ENCODE measurements at places on chromosomes 3 and 15. TPM values are rescaled to one million over a fixed set of nuclear protein-coding genes. Genes with fewer than 3 reads are reported as not detected.

LRRIQ4 gene
- total RNA-seq = 0.15 TPM

GRCh38 chr3:12954180-12954579 is 112.8 kb upstream of the RPL32 start:
- no peaks in the 10 kb centered on the region for H3K36me3 ChIP-seq
- no peak overlapping the region for H3K4me3 ChIP-seq
- H3K4me1 ChIP-seq = peaks cover 12% of the 10 kb centered on the region
- no peaks in the 10 kb centered on the region for H3K27me3 ChIP-seq

DNA sequence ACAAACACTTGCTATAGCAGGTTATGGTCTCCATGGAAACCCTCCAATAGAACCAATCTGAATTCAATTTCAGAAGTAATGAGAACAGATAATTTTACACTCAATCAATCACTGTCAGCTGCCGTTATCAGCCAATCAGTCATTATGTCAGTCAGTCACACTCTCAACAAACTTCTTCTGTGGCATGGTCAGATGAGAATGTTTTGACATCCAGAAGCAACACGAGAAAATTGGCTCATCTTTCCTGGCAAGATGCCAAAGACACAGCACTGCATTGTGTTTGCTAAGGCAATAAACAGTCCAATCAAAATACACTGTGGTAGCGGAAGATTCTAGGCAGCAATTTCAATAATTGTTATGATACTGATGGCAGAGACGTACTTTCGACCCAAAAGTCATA is 190.7 kb downstream of the RORA start:
- no peak overlapping the region for H3K4me3 ChIP-seq
- no peaks in the 10 kb centered on the region for H3K4me1 ChIP-seq
- no peaks in the 10 kb centered on the region for H3K36me3 ChIP-seq
- no peaks in the 10 kb centered on the region for H3K27me3 ChIP-seq
- peak overlapping the region; percentile 70 for H3K27ac ChIP-seq

DNA sequence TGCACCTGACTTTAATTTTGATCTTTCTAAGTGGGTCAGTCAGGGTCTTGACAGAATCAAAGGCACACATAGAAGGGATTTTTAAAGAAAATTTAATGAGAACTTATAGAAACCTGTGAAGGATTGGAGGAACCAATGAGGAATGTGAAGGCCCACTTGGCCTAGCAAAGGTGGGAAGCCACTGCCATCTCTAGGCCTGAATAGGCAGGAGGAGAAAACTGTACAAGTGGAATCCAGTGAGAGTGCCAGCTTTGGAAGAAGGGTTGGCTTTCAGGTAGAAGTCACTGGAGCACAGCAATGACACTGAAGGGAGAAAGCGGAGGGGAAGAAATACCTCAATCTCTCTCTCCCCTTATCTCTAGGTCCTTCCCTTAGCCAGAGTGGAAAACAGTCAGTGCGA is 380.7 kb upstream of the KCNMB2 start:
- no peak overlapping the region for H3K4me3 ChIP-seq
- DNase-seq = no peak
- no peaks in the 10 kb centered on the region for H3K27me3 ChIP-seq
- H3K4me1 ChIP-seq = no peaks in the 10 kb centered on the region
- no peak overlapping the region for H3K27ac ChIP-seq

- no peak for DNase-seq
- no peaks in the 10 kb centered on the region for H3K36me3 ChIP-seq
- H3K4me3 ChIP-seq = no peak overlapping the region
- H3K27me3 ChIP-seq = no peaks in the 10 kb centered on the region
- no peaks in the 10 kb centered on the region for H3K4me1 ChIP-seq
- H3K27ac ChIP-seq = no peak overlapping the region
Observed at GRCh38 chr3:40961104-40961857, 238.0 kb upstream of the CTNNB1 start.

GRCh38 chr3:141427764-141428163 is 59.1 kb upstream of the RASA2 start:
- no peaks in the 10 kb centered on the region for H3K36me3 ChIP-seq
- peaks cover 20% of the 10 kb centered on the region for H3K4me1 ChIP-seq
- no peak for DNase-seq
- no peaks in the 10 kb centered on the region for H3K27me3 ChIP-seq
- H3K27ac ChIP-seq = peak overlapping the region; percentile 89
- no peak overlapping the region for H3K4me3 ChIP-seq

DNA sequence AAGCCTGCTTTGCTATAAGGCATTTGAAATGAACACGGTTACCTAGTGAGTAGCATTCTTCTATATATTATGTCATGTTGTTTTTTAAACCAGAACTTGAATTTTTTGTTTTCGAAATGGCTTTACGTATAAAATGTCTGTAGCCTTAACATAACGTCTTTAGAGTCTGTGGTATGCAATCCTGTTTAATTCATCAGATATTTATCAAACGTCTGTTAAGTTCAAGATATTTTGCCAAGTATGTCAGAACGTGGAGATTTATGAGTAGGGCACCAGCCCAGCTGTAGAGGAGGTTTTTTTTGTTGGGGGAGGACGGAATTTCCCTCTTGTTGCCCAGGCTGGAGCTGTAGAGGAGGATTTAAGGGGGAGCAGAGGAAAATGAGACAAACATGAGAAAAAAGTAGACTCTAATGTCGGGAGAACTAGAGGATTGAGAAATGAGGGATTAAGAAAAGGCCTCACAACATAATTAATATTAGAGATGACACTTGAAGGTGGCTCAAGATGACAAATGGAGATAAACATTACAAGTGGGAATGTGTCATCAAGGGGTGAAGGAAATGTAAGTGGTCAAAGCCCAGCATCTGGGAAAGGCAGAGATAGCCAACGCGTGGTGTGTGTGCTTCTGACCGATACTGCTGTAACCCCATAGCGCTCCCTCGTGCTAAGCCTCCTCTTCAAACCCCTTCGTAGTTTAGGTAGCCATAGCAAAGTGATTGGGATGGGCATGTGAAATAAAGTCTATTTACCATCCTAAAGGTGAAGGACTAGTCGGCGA is 154.0 kb upstream of the GOLGA6L4 start:
- H3K27ac ChIP-seq = no peak overlapping the region
- no peak overlapping the region for H3K4me3 ChIP-seq
- no peak for DNase-seq
- no peaks in the 10 kb centered on the region for H3K27me3 ChIP-seq
- H3K36me3 ChIP-seq = no peaks in the 10 kb centered on the region

- H3K4me3 ChIP-seq = no peak overlapping the region
- no peaks in the 10 kb centered on the region for H3K27me3 ChIP-seq
- DNase-seq = no peak
- no peaks in the 10 kb centered on the region for H3K4me1 ChIP-seq
- no peak overlapping the region for H3K27ac ChIP-seq
Observed at GRCh38 chr15:96029172-96029571, 301.3 kb upstream of the NR2F2 start.

GRCh38 chr3:157285141-157285540 is 125.2 kb upstream of the CCNL1 start:
- H3K36me3 ChIP-seq = no peaks in the 10 kb centered on the region
- H3K27me3 ChIP-seq = no peaks in the 10 kb centered on the region
- H3K4me3 ChIP-seq = no peak overlapping the region
- no peak overlapping the region for H3K27ac ChIP-seq
- no peak for DNase-seq

DNA sequence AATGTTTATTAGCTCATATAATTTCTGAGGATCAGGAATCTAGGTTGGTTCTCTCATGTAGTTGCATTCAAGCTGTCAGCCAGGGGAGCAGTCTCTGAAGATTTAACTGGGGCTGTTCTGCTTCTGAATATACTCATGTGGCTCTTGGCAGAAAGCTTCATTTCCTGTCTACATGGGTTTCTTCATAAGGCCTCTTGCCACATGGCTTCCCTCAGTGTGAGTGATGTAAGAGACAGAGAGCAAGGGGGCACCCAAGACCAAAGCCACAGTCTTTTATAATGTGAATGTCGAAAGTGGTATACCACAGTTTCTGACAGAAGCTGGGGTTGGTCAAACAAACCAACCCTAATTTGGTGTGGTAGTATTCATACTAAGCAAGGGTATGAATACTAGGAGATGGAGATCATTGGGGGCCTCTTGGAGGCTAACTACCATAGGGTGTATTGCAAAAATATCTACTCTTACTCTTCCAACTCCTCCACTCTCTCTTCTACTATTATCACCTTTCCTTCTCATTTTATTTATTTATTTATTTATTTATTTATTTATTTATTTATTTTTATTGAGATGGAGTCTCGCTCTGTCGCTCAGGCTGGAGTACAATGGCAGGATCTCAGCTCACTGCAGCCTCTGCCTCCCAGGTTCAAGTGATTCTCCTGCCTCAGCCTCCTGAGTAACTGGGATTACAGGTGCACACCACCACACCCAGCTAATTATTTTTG is 123.8 kb downstream of the B3GALNT1 start:
- no peaks in the 10 kb centered on the region for H3K27me3 ChIP-seq
- H3K4me1 ChIP-seq = no peaks in the 10 kb centered on the region
- no peak overlapping the region for H3K27ac ChIP-seq
- no peak for DNase-seq
- H3K36me3 ChIP-seq = no peaks in the 10 kb centered on the region

DNA sequence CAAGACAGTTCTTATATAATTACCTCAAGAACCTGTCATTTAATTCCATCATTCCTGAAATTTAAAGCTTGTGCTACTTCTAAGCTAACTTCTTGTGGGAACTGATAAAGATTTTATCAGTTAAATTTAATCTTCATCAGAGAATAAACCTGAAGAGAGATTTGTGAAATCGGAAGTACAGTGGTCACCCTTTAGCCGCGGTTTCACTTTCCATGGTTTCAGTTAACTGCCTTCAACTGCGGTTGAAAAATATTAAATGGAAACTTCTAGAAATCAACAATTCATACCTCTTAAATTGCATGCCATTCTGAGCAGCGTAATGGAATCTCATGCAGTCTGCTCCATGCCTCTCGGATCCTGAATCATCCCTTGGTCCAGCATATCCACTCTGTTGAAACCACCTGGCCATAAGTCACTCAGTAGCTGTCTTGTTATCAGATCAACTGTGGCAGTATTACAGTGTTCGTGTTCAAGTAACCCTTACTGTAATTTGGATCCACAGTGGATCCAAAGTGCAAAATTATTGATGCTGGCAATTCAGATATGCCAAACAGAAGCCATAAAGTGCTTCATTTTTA is 626.1 kb downstream of the CADM2 start:
- no peak overlapping the region for H3K27ac ChIP-seq
- no peaks in the 10 kb centered on the region for H3K4me1 ChIP-seq
- no peak overlapping the region for H3K4me3 ChIP-seq
- H3K36me3 ChIP-seq = no peaks in the 10 kb centered on the region
- H3K27me3 ChIP-seq = no peaks in the 10 kb centered on the region
- no peak for DNase-seq

GRCh38 chr15:75407083-75407482 is 38.7 kb upstream of the MAN2C1 start:
- no peak for DNase-seq
- no peak overlapping the region for H3K4me3 ChIP-seq
- H3K27ac ChIP-seq = no peak overlapping the region

IL20RB gene
- total RNA-seq = 1.6 TPM

GRCh38 chr3:69371816-69372215 is 14.1 kb downstream of the FRMD4B start:
- no peaks in the 10 kb centered on the region for H3K36me3 ChIP-seq
- H3K4me1 ChIP-seq = no peaks in the 10 kb centered on the region
- no peak for DNase-seq

DNA sequence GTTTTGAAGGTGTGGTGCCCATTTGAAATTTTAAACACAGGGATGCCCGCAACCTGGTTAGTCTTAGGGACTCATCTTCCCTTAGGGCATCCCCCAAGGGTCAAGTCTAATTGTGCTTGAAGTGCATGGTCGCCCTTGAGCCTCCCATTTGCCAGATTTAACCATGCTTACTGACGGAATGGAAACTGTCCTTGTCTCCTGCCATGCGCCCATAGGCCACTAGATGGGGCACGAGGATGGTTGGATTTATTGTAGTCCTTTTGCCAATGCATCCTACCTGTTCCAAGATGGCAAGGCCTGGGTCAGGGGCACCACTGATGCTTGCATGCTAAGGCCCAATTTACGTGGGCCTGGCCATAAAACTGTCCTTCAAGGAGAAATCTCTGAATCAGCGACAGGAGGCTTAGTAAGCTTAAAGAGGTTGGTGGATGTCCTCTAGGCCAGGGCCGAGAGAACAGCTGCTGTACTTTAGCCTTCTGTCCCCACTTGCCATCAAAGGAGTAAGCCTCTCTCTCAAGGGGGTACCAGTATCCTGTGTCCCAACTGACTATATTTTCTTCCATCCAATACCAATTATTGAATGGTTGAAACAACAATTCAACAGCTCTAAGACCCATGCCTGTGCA is 355.4 kb downstream of the OTOL1 start:
- no peak overlapping the region for H3K27ac ChIP-seq
- no peak for DNase-seq
- H3K4me1 ChIP-seq = no peaks in the 10 kb centered on the region
- H3K27me3 ChIP-seq = no peaks in the 10 kb centered on the region
- H3K36me3 ChIP-seq = no peaks in the 10 kb centered on the region

DNA sequence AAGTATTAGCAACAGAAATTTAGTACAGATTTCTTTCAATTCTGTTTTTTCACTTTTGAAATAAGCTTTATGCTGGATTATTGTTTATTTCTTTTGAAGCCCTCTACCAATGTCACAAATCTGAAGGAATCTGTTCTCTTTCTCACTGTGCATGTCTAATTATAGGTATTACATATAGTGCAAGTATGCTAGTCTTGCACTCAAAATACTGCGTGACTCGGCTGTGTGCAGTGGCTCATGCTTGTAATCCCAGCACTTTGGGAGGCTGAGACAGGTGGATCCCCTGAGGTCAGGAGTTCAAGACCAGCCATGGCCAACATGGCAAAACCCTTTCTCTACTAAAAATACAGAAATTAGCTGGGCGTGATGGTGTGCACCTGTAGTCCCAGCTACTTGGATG is 95.8 kb upstream of the PLAAT1 start:
- no peaks in the 10 kb centered on the region for H3K27me3 ChIP-seq
- DNase-seq = no peak

HYAL1 gene
- total RNA-seq = 3.5 TPM

DNA sequence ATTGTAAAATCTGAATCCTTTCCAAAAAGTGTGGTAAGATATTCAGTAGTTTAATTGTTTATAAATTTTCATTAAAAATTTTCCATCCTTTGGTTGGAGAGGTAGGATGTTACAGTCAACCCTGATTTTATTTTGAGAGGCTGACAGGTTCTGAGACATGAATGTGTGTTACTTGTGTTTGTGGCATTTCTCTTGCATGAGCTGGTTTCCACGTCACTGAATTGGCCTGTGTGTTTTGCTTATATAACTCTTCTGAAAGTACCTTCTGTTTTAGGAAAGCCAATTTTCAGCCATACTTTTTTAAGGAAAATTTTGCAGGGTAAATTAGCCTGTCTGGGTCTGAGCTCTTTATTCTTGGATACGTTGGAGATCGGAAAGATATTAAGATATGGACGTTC is 30.7 kb downstream of the PXYLP1 start:
- no peaks in the 10 kb centered on the region for H3K27me3 ChIP-seq
- no peak overlapping the region for H3K27ac ChIP-seq
- H3K4me3 ChIP-seq = no peak overlapping the region

- no peaks in the 10 kb centered on the region for H3K27me3 ChIP-seq
- no peaks in the 10 kb centered on the region for H3K36me3 ChIP-seq
- no peak overlapping the region for H3K4me3 ChIP-seq
- H3K4me1 ChIP-seq = no peaks in the 10 kb centered on the region
- no peak overlapping the region for H3K27ac ChIP-seq
- no peak for DNase-seq
Observed at GRCh38 chr3:196378146-196378841, 40.1 kb upstream of the TM4SF19 start.

- H3K4me3 ChIP-seq = no peak overlapping the region
- no peak for DNase-seq
- H3K36me3 ChIP-seq = no peaks in the 10 kb centered on the region
- no peaks in the 10 kb centered on the region for H3K4me1 ChIP-seq
- peak overlapping the region; percentile 22 for H3K27ac ChIP-seq
Observed at GRCh38 chr15:82847703-82848102, 38.3 kb downstream of the WHAMM start.
